Adipocyte (in vitro differentiated cells): ENCODE measurements at places on chromosomes 16 and 17.

GRCh38 chr16:68252383-68252782, 7.2 kb downstream of the PLA2G15 start:
- DNase-seq: no peak

- DNase-seq: no peak
Observed at GRCh38 chr16:79097166-79097565, 503.4 kb downstream of the MAF start.

DNA sequence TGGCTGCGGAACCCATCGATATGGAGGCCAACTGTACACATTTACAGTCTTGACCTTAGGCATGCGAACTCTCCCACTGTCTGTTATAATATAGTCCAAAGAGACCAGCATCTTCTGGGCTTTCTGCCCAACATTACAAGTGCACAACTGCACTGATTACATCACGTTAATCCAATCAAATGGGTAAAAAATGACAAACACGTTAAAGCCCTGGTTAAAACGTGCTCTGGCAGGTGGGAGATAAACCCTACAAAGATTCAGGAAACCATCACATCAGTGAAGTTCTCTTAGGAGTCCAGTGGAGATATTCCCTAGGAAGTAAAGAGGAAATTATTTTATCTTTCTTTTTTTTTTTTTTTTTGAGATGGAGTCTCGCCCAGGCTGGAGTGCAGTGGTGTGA, 23.7 kb upstream of the XYLT2 start:
- no peak for DNase-seq

DNA sequence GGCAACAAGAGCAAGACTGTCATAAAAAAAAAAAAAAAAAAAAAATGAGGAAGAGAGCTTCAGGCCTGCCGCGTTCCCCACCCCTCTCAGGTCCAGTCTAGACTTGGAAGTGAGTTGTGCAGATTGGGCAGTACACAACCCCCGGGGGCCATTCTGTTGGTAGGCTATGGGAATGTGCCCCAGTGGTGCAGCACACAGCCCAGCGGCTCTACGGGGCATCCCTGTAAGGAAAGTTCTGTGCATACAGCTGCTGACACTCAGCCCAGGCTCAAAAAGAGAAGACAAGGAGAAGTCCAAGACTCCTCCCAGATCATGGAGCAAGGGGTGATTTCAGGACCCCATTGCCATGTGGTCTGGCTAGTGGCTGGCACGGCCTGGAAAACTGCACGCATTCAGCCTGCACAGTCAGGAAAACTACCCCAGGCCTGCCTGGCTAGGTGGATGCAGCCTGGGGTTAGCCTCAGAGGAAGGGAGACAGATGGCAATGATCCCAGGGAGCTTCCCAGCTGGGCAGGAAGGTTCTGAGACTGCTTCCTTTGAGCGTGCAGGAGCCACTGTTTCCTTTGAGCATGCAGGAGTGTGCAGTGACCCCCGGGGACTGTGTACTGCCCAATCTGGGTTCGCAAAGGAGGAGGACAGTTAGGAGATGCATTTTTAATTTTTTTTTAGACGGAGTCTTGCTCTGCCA, 44.8 kb downstream of the PECAM1 start:
- DNase-seq: no peak

GRCh38 chr16:11248133-11248532, 7.9 kb downstream of the SOCS1 start:
- DNase-seq: no peak

DNA sequence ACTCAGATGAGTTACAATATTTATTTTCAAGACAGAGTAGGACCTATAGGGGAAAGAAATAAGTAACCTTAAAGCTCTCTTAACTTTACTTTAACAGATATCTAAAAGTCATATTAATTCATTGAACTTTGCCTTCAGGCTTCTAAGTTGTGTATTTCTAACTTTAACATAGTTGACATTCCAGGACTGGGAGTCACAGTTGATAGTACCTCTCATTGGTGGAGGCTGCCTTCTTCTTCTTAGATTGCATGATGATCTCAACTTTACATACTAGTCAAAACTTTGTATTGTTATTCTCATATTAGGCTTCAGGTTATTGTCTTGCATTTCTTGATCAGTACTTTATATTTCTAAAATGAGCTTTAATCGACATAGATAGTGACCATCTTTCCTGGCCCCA, 350.1 kb upstream of the KIF2B start:
- DNase-seq: peak; percentile 0

GRCh38 chr16:64011650-64012049, 1110.2 kb downstream of the CDH11 start:
- no peak for DNase-seq

DNA sequence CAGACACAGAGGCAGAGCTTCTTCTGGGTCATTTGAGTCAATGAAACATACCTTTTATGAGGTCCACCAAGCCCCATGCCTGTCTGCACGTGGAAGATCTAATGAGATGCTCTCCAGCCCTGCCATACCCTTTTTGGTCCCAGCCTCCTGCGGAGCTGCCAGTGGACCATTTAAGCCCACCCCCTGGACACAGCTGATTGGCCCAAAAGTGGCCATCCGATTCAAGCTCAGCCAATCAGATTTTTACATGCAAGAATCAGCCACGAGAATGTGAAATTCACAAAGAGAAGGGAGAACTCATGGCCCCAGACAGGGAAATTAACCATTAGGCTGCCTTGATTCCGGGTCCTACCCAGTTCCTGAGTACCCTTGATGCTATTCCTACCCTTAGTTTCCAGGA, 231.0 kb upstream of the EEF2KMT start:
- no peak for DNase-seq

DNA sequence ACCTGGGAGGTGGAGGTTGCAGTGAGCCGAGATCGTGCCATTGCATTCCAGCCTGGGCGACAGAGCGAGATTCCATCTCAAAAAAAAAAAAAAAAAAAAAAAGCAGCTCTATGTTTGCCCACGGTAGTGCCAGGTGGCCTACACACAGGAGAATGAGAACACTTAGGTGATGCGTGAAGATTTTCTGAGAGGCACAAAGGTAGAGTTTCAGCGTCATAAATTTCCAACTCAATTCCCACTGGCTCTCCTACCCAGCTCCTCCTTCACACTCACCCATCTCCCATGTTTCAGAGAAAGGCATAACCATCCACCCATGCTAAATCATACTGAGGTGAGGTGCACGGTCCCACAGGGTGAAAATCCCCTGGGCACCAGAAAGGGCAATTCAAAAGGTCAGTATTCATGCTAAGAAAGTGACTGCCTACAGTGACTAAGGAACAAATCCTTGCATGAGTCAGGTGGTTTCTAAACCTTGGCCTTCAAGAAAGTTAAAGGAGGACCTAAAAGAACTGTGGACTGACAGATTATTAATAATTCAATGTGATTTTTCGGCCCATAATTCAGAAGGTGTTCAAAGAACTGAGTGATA, 4.8 kb downstream of the DCAKD start:
- peak; percentile 28 for DNase-seq

GRCh38 chr16:19524356-19524615, 544 bp downstream of the CCP110 start:
- no peak for DNase-seq

GRCh38 chr17:58538811-58539409, 24.5 kb upstream of the MTMR4 start:
- no peak for DNase-seq

DNA sequence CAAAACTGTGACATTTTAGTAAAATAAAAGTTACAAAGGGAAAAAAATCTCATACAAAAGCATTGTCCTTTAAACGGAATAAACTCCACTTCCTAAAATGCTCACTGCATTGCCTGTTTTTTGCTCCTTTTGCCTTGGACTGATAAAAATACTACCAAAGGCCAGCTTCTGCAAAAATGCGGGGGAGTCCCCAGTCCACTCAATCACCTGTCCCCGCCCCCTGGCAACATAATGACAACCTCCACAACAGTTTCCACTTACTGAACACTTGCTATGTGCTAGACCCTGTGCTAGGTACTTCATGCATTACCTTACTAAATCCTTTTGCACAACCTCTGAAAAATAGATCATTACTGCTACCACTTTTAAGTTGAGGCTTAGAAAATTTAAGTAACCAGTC, 172.7 kb upstream of the CCL2 start:
- DNase-seq: no peak

- DNase-seq: no peak
Observed at GRCh38 chr16:1094124-1094479, 1.9 kb downstream of the C1QTNF8 start.

- DNase-seq: peak; percentile 79
Observed at GRCh38 chr17:31394544-31394943, 3.1 kb downstream of the RAB11FIP4 start.

DNA sequence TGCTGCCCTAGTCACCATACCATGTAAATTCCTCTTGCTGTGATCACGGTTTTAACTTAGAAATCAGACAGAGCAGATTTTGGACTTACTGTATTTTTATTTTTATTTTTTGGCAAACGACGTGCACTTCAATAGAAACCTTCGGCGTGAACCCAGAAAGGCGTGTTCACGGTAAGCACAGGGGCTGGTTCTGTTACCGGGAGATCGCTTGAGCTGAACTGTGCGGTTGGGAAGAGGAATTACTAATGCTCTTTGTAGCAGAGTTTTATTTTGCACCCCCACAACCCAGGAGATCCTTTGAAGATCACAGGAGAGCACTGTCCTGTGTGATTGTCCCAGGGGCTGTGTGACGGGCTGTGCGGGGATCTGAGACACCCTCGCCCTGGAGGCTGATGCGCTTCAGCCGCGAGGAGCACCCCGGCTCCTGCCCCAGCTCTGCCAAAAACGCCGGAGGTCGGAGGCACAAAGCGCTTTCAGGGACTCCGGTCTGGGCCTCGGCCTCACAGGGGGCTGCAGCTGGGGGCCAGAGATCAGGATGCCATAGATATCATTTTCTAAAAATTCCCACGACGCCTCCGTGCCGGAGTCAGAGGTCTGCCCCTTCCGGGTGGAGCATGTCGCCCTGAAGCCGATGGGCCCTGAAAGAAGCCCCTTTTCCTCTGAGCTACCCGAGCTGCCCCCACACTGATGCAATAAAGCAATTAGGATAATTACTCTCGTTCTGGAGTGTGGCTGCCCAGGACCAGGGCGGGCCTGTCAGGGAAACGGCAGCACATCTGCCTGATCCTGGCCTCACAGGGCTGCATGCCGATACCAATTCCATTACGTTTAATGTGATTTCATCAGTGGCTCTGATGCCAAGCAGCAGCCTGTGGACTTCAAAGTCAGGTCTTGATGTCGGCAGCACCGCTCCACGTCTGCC, 71.8 kb downstream of the LMF1 start:
- DNase-seq: no peak

GRCh38 chr17:63450551-63450950, 4.4 kb upstream of the CYB561 start:
- DNase-seq: no peak

GRCh38 chr17:65092262-65092661, 35.7 kb upstream of the GNA13 start:
- peak; percentile 46 for DNase-seq

DNA sequence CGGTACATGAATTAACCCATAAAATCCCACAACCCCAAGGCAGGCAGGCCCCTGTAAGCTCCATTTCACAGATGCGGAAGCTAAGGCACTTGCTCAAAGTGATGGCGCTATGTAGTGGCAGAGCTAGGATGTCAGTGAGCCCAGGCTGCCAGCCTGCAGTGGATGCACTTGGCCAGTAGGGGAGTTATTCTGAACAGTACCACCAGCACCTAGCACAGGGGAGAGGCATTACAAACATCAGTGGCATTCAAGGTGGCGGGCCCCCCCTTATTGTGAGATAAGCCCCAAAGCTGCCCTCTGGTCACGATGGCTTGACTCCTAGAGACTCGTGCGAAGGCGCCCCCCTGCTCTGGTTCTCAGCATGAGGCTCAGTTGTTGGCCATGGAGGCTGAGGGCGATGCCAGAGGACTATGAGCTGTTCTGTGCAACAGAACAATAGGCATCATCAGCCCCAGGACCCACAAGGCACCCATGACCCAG, 33.8 kb downstream of the GTF3C1 start:
- DNase-seq: peak; percentile 15

GRCh38 chr17:57356719-57357391, 100.5 kb downstream of the MSI2 start:
- no peak for DNase-seq

DNA sequence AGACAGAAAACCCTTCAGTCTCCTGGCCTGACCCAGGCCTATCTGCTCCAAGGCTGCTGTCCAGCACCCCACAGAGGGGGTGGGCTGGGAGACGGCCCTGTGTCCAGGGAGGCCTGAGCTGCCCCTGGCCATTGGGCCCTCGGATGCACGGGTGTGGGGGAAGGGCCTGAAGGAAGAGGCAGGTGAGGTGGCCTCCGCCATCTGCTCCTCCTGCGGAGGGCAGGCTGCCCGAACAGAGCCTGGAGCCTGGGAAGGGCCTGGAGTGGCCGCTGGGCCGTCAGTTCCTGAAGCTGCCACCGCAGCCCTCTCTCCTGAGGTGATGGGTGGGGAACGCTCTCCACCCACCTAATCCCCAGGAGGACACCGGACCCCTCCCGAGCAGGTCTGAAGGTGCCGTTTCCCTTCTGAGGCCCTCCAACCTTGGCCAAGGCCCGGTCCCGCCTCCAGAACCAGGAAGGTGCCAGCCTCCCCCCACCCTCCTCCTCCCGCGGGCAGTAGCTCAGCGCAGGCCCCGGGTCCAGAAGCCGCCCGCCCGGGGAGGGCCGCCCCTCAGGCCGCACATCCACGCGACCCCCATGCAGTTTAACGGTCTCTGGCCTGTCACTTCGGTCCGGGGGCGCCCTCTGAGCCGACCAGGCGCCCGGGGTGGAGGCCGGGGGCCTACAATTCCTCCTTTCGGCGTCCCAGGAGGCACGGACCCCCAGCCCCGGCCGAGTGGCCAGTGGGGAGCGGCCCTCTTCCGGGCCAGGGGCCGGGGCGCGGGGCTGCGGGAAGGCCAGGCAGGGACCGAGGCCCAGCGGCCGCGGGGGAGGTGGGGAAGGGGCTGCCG, 835 bp downstream of the FBXL16 start:
- no peak for DNase-seq

DNA sequence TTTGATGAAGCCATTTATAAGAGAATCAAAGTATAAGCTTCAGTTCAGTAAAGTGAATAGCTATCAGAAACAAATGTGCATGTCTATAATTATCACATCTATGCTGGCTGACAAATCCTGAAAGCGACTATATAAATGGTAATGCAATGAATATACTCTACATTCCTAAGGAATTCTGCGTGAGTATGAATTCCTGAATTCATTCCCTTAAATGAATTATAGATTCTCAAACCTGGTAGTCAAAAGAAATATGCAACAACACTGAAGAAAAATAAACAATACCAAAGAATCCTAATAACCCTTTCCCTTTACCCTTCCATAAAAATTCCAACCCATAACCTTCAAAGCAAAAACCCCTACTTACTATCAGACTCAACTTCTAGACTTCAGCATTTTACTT, 416.6 kb upstream of the PMFBP1 start:
- no peak for DNase-seq
